ENCODE measurements at places on chromosomes 2 and 18.

DNA sequence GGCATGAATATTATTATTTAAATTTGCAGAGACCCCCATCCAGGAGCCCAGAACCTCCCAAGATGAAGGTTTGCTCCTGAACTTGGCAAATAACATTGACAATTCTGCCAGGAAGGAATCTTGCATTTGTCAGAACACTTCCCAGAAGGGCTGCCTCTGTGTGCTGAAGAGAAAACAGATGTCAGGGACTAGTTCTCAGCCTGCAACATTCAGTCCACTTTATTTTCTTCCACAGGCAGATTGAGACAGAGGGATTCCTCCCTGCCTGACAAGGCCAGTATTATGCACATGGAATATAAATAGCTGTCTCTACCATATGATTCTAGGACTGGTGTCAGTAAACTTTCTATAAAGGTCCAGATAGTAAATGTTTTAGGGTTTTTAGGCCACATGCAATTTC, 171.5 kb upstream of the SIX2 start:
- ATAC-seq, result no peak

- ATAC-seq, result no peak
Observed at GRCh38 chr2:172836827-172837226, 101.2 kb downstream of the RAPGEF4 start.

- ATAC-seq, result no peak
Observed at GRCh38 chr2:123770996-123771720, 253.9 kb upstream of the CNTNAP5 start.

- no peak for ATAC-seq
Observed at GRCh38 chr2:48148841-48149430, 242.6 kb upstream of the FBXO11 start.

Data from stimulated activated memory B cell treated with anti-CD40 and anti-IgM and Interleukin-4, amounts not matched to agents 10 μg/mL and 1 μg/mL and 100 μg/mL, for 72 hours (primary cell).